ENCODE measurements at places on chromosomes 7 and 10. TPM values are rescaled to one million over a fixed set of nuclear protein-coding genes. Genes with fewer than 3 reads are reported as not detected.

GRCh38 chr7:84207025-84207424, 12.4 kb upstream of the SEMA3A start:
- no peak for DNase-seq

DNA sequence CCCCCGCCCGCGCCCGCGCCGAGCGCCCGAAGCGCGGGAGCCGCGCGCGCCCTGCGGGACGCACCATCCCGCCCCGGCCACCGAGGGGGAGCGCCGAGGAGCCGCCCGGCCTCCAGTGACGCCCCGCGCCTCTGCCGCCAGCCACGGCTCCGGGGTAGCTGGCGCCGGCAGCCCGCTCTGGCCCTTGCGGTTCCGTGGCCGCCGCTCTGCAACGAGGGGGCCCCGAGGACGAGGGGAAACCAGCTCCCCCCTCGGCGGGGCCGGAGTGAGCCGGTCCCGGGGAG, at the start of gene PAXIP1:
Gene PAXIP1, minus strand, starts transcription at position 33 of the 284 bp plus-strand sequence. CDS start 195 bp downstream, outside the sequence.
- no peak for DNase-seq

UNCX gene
- not detected for total RNA-seq

DNA sequence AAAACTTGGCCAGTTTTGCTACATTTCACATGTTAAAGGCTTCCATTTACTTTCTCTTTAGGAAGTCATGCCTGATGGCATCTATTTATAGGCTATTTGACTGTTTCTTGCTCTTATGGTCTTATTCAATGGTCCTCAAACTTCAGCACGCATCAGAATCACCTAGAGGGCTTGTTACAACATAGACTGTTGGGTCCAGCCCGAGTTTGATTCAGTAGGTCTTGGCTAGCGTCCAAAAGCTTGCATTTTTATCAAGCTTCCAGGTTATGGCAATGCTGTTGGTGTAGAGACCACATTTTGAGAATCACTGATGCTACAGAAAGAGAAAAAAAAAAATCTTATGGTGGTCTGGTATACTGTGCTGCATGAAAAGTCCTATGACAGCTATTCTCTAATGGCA, 51.9 kb downstream of the MTPN start:
- no peak for DNase-seq

- DNase-seq = no peak
Observed at GRCh38 chr7:107048783-107049418, 4.4 kb downstream of the PRKAR2B start.

PUS7 gene
- total RNA-seq = 10.9 TPM

ZNF365 gene
- total RNA-seq = 0.93 TPM

GRCh38 chr7:112395411-112395810, 54.8 kb upstream of the IFRD1 start:
- no peak for DNase-seq

MALRD1 gene
- total RNA-seq = 65.4 TPM

DNA sequence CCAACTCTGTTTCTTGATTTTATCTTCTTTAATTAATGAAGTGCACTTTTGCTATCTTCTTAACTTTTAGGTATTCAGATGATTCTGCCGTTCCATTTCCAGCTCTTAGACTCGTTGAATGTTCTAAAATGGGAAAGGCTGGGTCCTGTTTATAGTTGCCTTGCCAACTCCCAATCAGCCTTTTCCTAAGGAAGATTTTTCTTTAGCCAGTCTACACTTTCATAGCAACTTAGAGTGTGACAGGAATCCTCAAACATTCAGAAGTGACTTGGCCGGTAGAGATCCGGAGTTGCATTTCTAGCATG, 23.0 kb upstream of the TRIL start:
- DNase-seq = no peak

DNA sequence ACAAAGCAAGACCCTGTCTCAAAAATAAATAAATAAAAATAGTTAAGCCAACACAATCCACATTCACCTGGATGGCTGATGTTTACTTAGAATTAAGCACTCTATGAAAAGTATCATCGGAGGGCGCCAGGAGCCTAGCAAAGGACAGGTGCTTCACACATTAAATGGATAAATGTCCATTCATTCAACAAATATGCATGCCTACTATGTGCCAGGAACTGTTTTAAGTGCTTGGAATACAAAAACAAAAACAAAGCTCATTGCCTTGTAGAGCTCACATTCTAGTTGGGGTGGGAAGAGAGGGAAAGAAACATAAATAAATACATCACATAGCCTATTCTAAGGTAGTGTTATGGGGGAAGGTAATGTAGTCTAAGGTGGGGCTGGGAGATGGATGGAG, 4.1 kb downstream of the BAIAP2L1 start:
- no peak for DNase-seq

DNA sequence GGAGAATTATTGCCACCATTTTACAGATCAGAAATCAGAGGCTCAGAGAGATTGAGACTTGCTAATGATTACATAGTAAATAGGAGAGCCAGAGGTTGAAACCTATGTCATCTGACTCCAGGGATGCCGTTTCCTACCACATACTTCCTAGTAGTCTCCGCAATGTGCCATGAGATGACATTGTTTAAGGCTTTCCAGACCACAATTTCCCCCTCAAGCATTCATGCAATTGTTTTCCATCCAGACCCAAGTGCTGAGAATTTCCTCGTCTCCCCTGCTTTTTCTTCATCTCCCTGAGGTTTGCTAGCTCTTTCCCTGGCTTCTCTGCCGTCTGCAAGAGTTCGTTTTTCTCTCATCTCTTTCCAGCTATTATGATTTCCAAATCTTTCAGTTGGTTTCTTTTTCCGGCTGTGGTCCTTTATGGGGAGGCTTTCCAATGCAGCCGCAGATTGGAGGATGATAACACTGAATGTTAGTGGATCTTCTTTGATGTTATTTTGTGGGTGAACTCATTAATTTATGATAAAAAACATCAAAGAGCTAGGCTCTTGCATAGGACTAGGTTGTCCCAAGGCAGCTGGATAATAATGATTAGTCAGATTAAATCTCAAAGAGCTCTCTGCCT, 6.9 kb upstream of the GOLGA7B start:
- no peak for DNase-seq

DNA sequence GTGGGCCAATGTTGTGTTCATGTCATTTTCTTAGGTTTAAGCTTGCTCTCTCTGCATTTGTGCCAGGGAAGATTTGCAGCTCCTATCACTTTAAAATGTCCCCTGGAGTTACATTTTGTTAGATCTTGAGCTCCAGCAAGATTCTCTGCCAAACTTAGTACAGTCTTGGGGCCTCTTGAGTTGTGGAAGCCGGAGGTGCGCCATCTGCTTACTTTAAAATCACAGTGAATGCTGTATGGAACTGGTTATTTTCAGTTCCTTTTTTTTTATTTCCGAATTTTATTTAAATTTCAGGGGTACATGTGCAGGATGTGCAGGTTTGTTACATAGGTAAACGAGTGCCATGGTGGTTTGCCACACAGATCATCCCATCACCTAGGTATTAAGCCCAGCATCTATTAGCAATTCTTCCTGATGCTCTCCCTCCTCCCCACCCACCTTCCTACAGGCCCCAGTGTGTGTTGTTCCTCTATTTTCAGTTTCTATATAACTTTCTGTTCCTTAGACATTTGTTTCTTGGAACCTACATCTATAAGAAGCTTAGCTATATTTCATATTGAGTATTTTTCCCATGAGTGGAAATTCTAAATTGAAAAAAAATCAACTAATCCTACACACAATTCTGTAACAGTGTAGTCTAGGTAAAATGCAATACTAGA, 114.4 kb upstream of the CREB5 start:
- no peak for DNase-seq

DNA sequence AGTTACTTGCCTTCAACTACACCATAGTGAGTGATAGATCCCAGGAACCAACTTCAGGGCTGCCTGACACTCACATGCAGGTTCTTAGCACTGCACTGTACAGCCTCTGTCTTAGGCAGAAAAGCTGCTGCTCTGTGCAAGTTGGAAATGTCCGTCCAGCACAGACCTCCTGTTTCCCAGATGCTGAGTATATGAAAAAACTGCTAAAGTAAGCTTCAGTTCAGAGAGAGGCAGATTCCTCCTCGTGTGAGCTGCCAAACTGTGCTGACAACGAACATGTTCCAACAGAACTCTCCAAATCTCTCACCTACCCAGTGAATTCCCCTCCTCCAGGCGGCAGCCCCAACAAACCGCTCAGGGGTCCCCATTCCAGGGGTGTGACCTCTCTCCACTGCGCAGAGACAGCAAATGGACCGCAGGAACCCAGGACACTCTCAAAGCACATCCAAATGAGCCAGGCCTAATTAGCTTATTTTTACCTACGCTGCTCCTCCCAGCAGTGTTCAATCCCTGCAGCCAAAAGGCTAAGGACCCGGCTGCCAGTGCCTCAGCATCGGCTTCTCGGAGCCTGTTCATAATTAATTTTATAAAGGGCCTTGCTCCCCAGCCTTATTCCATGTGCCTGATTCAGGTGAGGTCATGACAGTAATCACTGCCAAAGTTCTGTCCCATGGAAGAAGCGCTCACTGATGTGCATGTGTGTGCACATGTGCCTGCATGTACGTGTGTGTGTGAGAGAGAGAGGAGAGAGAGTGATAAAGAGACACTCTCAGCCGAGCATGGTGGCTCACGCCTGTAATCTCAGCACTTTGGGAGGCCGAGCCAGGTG, 159.5 kb upstream of the AUTS2 start:
- no peak for DNase-seq

HGF gene
- 33.2 TPM for total RNA-seq

CHN2 gene
- 20.7 TPM for total RNA-seq

DNA sequence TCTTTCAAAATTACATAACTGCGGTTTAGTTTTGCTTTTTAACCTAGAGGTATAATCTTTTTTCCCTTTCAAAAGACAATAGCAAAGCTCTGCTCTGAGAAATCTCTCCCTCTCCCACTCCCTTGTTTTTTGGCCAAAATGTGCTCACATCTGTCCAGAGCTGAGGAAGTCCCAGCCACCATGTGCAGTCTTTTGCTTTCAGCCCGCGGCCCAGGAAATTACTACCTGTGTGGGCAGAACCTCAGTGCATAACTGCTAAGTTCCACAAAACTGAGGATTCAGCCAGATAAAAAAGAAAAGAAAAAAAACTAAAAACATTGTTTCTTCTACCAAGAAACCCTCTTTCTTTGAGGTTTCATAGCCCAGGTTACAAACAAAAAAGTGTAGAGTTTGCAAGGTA, 115.0 kb upstream of the HGF start:
- no peak for DNase-seq

IFIT1 gene
- total RNA-seq = 14.7 TPM

- DNase-seq = no peak
Observed at GRCh38 chr10:22720667-22721066, 6.3 kb upstream of the PIP4K2A start.

SLC26A3 gene
- 18.1 TPM for total RNA-seq

TMEM273 gene
- 1.2 TPM for total RNA-seq

GRCh38 chr7:12025246-12025645, 185.8 kb upstream of the TMEM106B start:
- no peak for DNase-seq
